Stimulated activated CD8-positive, alpha-beta memory T cell treated with anti-CD3 and anti-CD28 coated beads, Interleukin-4, amount 100 ng/mL, for 4 hours (primary cell): ENCODE measurements at places on chromosomes 3 and 15.

DNA sequence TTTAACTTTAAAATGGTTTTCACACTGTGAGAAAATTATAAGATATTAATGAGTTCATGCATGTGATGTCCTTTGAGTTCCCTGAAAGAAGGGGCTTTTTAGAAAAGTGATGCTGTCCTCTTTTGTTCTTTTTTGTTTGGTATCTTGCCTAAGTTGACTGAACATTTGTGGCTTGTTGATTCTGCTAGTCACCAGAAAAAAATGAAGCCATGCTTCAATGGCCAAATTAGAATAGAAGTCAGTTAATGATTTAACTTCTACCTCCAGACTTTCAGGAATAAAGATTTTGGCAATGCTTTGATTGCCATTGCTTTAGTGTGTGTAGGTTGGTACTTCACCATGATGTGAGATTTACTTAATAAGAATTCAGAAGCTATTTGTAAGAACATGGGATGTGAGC lies 260.6 kb upstream of the NECTIN3 start:
- DNase-seq: no peak

DNA sequence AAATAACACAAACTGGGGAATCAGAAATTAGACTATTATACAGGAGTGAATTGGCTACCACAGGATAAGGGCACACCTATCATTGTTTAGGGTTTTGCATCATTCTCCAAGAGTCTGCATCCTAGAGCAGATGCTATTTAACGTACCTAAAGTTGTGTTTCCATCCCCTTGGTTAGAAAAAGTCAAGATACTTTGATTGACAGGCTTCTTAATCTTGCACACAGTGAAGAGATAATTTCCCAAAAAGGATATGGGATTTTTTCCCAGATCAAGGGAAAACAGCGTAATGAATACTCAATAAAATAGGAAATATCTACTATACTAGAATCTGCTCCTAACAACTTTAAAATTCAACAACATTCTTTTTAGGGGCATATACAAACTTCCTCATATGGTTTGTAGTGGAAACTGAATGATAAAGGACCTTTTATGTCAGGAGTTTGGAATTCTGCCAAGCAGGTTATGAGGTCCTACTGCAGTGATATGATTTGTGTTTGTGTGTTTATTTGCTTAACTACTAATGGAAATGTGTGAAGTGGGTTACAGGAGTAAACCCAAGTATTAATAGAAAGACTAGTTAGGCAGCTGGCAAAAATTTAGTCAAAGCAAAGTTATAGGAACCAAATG lies 124.1 kb upstream of the MME start:
- DNase-seq: no peak

DNA sequence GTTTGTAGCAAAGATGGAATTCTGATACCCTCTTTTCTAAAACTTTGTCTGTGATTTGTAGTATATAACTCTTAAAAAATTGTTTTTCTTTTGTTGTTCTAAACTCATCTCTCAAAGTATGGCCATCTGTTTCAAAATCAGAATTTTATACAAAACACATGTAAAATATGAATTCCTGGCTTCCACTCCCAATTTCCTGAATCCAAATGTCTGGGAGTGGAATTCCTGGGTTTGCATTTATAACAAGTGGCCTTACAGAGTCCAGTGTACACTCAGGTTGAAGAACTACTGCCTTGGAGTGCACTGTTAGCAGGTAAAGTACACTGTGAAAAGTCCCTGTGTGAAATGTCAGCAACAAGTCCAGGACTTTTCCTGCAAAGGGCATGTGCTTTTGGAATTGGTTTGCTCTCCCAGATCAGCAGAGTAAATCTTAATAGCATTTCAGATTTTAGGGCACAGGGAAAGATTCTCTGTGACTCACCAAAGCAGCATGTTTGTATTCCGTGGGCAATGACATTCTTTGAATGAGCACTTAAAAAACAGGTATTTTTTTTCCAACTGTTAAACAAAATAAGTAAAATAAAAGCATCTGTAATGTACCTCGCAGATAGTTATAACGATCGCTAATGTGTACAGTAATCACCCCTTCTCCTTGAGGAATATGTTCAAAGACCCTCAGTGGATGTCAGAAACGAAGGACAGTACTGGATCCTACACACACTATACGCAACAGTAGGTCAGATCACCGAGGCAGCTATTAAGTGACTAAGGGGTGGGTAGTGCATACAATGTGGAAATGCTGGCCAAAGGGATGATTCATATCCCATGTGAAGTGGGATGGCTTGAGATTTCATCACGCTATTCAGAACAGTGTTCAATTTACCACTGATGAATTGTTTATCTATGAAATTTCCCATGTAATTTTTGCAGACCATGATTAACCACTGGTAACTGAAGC lies 2.0 kb upstream of the CLDN16 start:
- no peak for DNase-seq

- no peak for DNase-seq
Observed at GRCh38 chr3:36891701-36892160, 53.1 kb downstream of the TRANK1 start.

DNA sequence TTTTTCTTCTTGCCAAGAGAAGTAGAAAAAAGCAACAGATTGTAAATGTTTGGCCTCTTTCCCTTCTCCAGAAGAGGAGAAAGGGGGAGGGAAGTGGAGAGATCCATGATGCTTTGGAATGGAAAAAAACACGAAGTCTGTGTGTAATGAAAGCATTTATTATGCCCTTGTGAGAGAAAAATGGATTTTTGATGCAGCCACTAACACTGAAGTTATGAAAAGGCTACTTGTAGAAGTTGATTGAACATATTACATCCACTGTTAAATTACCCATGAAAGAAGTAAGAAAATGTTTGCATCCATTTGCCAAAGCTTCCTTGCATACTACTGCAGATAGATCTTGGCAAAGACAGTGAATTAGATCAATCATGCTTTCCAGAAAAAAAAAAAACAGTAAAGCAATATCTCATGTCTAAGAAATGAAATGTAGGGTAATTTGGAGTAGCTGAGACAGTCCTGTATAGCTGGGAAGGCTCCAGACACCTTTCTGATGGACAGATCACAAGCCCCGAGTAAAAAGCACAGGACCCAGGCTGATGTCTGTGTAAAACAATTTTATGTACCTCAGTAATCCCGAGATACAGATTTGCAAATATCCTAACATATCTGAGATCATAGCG lies 295.5 kb downstream of the PLOD2 start:
- DNase-seq: no peak

GRCh38 chr3:123712077-123712860 lies 127.4 kb upstream of the HACD2 start:
- DNase-seq: no peak

DNA sequence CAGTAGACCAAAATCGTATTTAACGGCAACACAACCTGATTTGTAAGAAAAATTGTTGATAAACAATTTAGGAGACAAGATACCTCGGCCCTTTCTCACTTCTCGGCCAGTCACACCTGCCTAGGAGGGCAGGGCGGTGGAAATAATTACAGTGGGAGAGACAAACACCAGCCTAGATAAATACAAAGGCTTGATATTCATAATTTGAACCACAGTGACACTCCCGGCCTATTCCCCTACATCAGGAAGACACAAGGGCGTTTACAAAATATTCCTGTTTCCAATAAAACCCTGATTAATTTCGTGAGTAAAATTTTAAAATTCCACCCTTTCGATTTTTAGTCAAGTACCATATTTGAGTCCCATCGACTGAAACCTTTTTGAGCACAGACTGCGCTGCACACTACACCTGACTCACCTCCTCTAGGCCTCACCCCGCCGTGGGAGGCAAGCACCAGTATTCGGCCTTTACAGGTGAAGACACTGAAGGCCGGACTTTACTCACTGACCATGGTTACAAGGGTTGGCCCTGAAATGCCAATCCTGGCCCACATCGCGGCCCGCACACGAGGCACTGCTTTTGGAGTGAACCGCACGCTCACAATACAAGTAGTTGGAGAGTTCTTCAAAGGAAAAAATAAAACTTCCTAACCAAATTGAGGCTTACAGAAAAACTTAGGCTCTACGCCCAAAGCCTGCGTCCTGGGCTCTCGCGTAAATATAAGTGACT lies 794 bp downstream of the ARPP19 start:
- DNase-seq: no peak

DNA sequence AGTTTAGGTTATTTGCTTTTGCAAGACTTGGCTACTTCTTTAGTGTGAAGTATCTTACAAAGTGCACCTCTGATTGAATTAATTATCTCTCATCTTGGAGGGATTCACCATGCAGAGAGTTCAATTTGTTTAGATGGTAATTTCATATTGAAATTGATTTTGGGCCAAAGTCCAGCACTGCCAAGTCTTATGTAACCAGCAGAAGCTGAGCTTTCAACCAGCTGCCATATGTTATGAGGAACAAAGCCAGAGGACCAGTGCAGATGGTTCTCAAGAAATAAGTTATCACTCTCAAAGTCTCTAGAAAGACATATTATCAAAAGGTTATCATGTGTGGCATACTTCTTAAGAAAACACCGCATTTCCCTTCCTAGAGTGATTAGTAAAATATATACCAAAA lies 29.0 kb downstream of the ABHD6 start:
- no peak for DNase-seq

- DNase-seq: no peak
Observed at GRCh38 chr3:143207338-143207961, 87.9 kb downstream of the CHST2 start.

DNA sequence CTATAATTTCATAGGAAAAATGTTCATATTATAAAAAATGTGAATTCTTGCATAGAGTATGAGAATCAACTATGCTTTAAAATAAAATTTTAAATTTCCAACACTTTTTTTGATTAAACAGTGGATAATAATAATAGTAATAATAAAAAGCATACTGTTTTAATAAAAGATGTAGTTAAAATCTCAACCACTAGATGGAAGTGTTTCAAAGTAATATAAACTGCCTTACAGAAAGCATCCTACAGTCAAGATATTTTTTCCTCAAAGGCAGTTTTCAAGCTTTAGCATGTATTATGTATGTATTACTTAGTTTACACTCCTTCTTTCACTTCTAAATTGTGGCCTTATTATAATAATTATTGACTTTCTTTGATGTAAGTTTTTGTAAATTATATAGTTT lies 217.5 kb downstream of the CHL1 start:
- DNase-seq: no peak

GRCh38 chr3:171116365-171116764 lies 89.8 kb upstream of the SLC2A2 start:
- no peak for DNase-seq

DNA sequence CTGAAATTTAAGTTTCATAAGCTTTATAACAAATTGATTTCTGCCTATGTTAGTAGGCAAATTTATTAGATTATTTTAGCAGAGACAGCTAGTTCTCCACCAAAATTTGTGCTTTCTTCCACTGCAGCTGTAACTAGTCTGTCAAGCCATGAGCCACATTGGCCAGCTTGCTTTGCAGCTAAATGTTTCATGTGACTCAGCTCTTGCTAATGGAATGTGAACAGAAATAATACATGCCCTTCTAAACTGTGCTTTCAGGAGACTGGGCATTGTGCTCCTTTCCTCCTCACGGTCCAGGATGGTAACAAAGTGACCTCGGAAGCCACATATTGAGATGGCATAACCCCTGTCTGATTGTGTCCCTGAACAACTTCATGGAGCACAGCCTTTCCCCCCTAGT lies 51.3 kb upstream of the KPNA4 start:
- DNase-seq: no peak

GRCh38 chr3:127405010-127405598 lies 117.3 kb upstream of the PRR20G start:
- DNase-seq: no peak

GRCh38 chr3:60979461-60980341 lies 271.6 kb downstream of the FHIT start:
- DNase-seq: no peak

DNA sequence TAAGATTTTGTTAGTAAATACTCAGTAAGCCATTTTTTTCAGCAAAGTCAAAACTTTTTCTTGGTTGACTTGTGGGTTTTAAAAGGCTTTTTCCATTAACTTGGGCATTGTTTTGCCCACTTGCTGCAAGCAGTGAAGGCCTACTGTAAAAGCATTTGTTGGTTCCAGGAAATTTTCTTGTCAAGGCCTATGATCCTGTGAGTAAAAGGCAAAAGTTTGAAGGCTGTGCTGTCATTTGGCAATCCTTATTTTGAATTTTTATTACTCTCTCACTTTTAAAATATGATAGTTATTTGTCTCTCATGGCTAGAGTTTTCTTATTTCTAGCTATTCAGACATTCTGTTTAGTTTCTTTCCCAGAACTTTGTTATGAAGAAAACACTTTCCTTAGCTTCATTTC lies 13.0 kb downstream of the P2RY12 start:
- DNase-seq: no peak

DNA sequence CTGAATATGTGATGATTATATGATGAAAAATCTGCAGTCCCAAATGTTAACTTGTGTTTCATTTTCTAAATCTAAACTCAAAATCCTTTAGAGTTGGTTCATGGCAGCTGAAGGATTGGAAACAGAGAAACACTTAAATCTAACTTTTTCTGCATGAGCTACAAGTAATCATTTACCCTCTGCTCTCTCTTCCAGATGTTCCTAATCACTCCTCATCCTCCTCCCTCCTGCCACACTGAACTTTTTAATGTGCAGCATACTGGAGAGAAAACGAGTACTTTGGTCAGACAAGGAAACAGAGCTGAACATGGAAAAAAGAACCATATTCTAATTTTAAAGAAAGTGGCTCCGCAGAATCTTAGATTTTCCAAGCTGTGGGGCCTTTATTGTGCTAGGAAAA lies 321.2 kb upstream of the COL8A1 start:
- DNase-seq: no peak

DNA sequence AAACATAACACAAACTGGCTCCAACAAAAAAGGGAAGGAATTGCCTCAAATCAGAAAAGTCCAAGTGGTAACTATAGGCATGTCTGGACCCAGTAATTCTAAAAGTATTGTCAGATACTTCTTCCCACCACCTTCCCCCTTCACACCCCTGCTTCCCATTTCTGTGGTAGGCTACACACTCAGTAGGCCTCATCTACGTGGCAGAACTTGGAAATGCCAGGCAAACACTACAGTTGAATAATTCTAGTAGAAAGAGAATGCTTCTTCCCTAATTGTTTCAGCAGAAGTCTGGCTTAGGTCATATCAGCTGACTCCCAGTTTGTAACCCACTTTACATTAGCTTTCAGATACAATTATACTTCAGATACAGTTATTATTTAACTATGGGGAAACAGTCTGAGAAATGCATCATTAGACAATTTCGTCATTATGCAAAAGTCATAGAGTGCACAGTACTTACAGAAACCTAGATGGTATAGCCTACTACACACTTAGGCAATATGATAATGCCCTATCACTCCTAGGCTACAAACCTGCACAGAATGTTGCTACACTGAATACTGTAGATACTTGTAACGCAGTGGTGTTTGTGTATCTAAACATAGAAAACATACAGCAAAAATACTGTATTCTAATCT lies 6.4 kb downstream of the SETMAR start:
- DNase-seq: no peak
